Vein endothelial cell (primary cell): ENCODE measurements at places on chromosomes 6 and 20. TPM values are rescaled to one million over a fixed set of nuclear protein-coding genes. Genes with fewer than 3 reads are reported as not detected.

HDGFL1 gene
- total RNA-seq, result 0.10 TPM in 1 of 2 replicates, not detected in the other

KCNK5 gene
- total RNA-seq, result not detected in 2 replicates

KCNK16 gene
- not detected in 2 replicates for total RNA-seq

TXLNB gene
- 0.33 and 0.38 TPM in 2 replicates for total RNA-seq

CST4 gene
- not detected in 2 replicates for total RNA-seq

MAP7 gene
- 0.65 and 1.1 TPM in 2 replicates for total RNA-seq

MYB gene
- total RNA-seq, result 0.10 TPM in 1 of 2 replicates, not detected in the other

L3MBTL3 gene
- 46.4 and 70.3 TPM in 2 replicates for total RNA-seq

GLP1R gene
- total RNA-seq, result not detected in 2 replicates

BMP6 gene
- total RNA-seq, result 163 and 246 TPM in 2 replicates

RNF114 gene
- 80.0 and 96.7 TPM in 2 replicates for total RNA-seq

GMEB2 gene
- total RNA-seq, result 10.8 and 12.4 TPM in 2 replicates

CCR6 gene
- total RNA-seq, result not detected in 2 replicates

MLN gene
- total RNA-seq, result not detected in 2 replicates

PRICKLE4 gene
- total RNA-seq, result 2.8 and 6.2 TPM in 2 replicates

LCA5 gene
- 2.9 and 5.5 TPM in 2 replicates for total RNA-seq

LRRC73 gene
- total RNA-seq, result 0.19 and 0.65 TPM in 2 replicates

POPDC3 gene
- 1.3 and 3.0 TPM in 2 replicates for total RNA-seq

GPR63 gene
- total RNA-seq, result 0.19 TPM in 1 of 2 replicates, not detected in the other

FAM209B gene
- total RNA-seq, result not detected in 2 replicates

WASF1 gene
- total RNA-seq, result 13.6 and 17.3 TPM in 2 replicates

TULP4 gene
- 100 and 109 TPM in 2 replicates for total RNA-seq
